ENCODE measurements at places on chromosomes 7 and 10.
A peak's percentile ranks its signal among the peaks of the same experiment; 100 is the strongest.

GRCh38 chr7:7323352-7323751 is 141.0 kb downstream of the C1GALT1 start:
- no peak for DNase-seq

GRCh38 chr7:8831376-8831775 is 398.0 kb downstream of the NXPH1 start:
- no peak for DNase-seq

- DNase-seq, result no peak
Observed at GRCh38 chr10:16310440-16310839, 126.4 kb upstream of the PTER start.

GRCh38 chr10:98423691-98424120 is 8.7 kb upstream of the PYROXD2 start:
- DNase-seq, result no peak

- DNase-seq, result peak; percentile 66
Observed at GRCh38 chr10:16520900-16521299, 779 bp downstream of the C1QL3 start.

GRCh38 chr10:83289373-83289772 is 849.9 kb upstream of the GHITM start:
- DNase-seq, result no peak

DNA sequence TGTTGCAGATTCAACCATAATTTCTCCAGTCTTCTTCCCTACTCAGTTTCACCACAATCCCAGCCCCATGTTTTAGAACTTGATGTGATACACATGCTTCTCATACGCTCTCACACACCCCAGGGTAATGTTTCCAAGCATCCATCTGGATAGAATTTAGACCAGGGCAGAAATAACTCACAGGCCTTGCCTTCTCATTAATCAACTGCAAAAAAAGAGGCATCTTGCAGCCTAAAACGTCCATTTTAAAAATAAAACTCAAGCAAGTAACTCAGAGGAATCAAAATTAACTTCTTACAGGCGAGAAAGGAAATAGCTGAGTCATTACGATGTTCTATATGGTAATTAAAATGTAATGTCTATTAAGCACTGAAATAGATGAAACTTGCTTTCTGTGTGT is 127.2 kb upstream of the RSU1 start:
- DNase-seq, result no peak

- DNase-seq, result no peak
Observed at GRCh38 chr10:113522460-113522859, 30.4 kb upstream of the HABP2 start.

DNA sequence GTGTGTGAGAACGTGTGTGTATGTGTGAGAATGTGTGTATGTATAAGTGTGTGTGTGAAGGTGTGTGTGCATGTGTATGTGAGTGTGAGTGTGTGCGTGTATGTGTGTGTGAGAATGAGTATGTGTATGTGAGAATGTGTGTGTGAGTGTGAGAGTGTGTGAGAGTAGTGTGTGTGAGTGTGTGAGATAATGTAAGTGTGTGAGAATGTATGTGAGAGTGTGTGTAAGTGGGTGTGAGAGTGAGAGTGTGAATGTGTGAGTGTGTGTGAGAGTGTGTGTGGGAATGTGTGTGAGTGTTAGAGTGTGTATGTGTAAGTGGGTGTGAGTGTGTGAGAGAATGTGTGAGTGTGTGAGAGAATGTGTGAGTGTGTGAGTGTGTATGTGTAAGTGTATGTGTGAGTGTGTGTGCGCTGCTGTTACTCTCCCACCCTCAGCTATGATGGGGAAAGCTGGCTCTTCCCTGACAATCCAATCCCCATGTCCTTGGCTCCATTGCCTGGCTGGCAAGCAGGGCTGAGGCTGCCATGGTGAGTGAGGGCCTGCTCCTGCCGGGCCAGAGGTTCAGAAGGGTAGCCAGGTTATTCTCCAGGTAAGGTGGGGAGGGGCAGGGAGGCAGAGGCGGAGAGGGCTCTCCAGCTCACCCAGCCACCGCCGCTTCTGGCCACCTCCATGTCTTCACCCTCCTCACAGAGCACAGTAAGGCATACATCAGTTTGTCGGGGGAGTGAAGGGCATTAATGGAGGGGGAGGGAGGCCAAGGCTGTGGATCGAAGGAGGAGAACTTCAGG is 72.6 kb upstream of the PCBD1 start:
- DNase-seq, result no peak

GRCh38 chr10:90111671-90112070 is 410.3 kb downstream of the KIF20B start:
- no peak for DNase-seq

GRCh38 chr7:100400041-100400440 is 26.8 kb downstream of the PILRA start:
- no peak for DNase-seq

- no peak for DNase-seq
Observed at GRCh38 chr10:86681047-86681446, 12.7 kb downstream of the LDB3 start.

GRCh38 chr7:112573302-112574039 is 92.7 kb downstream of the LSMEM1 start:
- no peak for DNase-seq

- no peak for DNase-seq
Observed at GRCh38 chr10:63042256-63042655, 90.9 kb upstream of the NRBF2 start.

DNA sequence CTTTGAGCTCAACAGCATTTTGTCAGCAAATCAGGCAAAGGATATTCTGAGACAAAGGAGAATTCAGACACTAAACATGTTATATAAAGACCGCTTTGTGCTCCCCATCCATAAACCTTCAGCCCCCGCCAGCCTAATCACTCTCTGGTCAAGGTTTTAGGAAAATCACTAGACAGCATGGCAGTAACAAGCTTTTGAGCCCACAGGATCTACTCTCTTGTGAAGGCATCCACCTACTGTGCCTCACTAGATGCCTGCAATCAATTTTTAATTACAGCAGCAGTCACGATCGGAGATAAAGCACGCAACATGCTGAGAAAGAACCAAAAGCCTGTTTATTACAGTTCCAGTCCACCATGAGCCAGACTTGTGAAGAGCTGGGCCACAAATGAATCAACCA is 19.1 kb downstream of the PDE1C start:
- DNase-seq, result no peak

GRCh38 chr10:11538834-11539190 is 72.6 kb downstream of the USP6NL start:
- DNase-seq, result no peak

DNA sequence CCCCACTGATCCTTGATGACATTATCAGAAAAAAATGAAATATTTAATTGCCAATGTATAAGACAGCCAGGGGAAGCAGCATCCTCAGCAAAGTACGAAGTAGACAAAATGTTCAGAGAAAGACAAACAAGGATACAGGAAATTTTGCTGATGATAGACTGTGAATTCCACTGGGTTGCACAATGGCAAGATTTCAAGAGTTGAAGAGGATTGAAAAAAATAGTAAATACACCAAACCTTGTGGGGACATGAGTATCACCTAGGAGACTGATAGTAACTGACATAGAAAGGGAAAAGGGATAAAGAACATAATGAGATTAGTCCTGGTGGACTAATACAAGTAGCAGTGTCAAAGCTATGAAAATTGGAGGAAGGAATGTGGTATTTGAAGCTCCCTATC is 16.5 kb downstream of the CNOT4 start:
- no peak for DNase-seq

DNA sequence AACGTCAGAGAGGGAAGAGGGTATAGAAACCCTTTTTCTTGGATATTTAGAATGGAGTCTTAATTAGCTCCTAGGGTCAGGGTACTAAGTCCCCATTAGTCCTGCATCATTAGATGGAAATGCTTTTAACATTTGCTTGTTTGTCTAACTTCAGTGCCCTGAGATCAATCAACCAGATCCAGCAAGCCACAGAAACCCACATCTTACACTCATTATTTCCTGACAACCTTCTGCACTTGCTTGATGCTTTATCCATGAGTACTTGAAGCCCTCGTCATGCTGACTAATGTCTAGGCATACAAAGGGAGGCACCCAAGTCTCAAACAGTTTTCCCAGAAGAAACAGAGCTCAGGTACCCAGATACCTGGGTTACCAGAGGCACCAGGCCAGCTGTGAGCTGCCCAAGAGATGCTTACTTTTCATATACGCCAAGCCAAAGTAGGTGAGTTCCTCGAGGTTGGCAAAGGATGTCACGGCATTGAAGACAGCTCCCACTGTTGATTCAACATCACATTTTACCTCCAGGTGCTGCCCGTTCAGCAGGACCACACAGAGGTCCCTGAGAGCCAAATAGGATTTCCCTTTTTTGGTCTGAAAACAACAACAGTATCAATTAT is 42.7 kb downstream of the FRMPD2 start:
- DNase-seq, result no peak

DNA sequence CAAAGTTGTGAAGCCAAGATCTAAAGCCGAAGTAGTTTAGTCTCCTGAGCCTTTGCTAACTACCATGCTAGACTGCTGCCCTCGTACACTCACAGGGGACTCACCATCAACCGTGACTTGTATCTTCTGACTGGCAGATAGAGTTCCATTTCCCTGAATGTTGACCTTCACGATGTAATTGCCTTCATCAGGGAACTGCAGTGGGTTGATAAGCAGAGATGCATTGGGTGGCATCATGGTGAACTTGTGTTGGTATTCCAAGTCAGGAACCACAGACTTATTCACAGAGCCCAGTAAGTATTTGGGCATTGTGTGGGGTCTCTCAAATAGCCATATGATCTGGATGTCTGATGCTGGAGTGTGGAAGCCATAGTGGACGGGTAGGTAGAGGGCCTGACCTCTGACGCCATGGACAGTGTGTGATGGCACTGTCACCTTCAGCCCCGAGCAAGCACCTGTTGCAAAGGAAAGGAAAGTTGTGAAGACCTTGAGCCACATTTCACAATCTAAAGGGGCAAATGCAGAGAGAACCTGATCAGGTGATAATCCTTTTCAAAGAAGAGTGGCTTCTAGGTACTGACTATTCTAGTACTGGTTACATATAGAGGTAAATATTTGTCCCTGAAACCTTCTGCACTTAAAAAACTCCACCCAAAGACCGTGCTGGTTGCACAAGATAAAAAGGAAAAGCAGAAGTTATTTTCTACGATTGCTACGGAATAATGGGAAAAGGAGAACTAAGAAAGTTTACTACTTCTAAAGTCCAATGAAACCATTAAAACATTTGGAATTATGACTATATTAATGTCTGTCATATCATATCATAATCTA is 7.1 kb downstream of the HEPACAM2 start:
- no peak for DNase-seq

DNA sequence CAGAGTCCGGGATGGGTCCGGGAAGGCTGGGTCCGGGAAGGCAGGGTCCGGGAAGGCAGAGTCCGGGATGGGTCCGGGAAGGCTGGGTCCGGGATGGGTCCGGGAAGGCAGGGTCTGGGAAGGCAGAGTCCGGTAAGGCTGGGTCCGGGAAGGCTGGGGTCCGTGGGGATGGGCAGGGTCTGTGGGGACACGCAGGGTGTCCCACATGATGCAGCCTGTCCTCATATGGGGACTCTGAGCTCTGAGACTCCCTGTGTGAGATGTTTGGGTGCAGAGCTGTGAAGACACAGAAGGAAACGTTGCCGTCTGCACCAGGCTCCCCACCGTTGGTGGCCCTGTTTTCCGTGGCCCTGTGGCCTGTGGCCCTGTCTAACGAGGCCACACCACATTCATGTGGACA is 45.7 kb upstream of the ADGRA1 start:
- no peak for DNase-seq

GRCh38 chr7:43658718-43659548 is 70.4 kb downstream of the COA1 start:
- DNase-seq, result peak; percentile 60

- DNase-seq, result peak; percentile 77
Observed at GRCh38 chr7:29243910-29244655, 49.5 kb downstream of the CHN2 start.

- DNase-seq, result no peak
Observed at GRCh38 chr10:74433993-74434392, 283.0 kb downstream of the ADK start.

GRCh38 chr7:46286356-46286755 is 365.3 kb upstream of the IGFBP3 start:
- DNase-seq, result no peak

GRCh38 chr7:5357951-5358350 is 65.7 kb downstream of the TNRC18 start:
- no peak for DNase-seq

GRCh38 chr10:47137311-47137851 is 162.6 kb upstream of the GDF10 start:
- DNase-seq, result no peak

DNA sequence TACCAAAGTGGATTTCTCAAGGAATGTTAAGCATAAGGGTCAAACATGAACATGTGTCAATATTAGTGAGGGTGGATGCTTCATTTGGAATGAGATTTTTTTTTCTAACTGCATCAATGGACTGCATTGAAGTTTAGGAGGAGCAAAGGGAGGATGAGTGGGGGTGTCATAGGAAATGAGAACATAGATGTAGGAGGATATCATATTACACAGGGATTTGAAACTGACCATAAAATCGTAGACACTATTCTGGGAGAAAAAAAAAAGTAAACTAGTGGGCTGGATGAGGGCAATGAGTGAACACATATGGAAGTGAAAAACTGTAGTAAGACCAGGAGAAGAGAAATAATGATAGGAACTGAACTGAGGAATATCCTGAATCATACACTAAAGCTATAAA is 109.4 kb downstream of the SEMA3A start:
- DNase-seq, result no peak

- DNase-seq, result no peak
Observed at GRCh38 chr10:27838361-27838760, 92.7 kb upstream of the MKX start.

GRCh38 chr7:106986450-106986977 is 58.0 kb upstream of the PRKAR2B start:
- DNase-seq, result no peak

- DNase-seq, result peak; percentile 3
Observed at GRCh38 chr10:124329362-124329761, 89.4 kb downstream of the OAT start.

- DNase-seq, result no peak
Observed at GRCh38 chr10:33115738-33116719, 158.0 kb upstream of the ITGB1 start.

GRCh38 chr10:73253225-73253555 is 746 bp upstream of the MRPS16 start:
- no peak for DNase-seq

DNA sequence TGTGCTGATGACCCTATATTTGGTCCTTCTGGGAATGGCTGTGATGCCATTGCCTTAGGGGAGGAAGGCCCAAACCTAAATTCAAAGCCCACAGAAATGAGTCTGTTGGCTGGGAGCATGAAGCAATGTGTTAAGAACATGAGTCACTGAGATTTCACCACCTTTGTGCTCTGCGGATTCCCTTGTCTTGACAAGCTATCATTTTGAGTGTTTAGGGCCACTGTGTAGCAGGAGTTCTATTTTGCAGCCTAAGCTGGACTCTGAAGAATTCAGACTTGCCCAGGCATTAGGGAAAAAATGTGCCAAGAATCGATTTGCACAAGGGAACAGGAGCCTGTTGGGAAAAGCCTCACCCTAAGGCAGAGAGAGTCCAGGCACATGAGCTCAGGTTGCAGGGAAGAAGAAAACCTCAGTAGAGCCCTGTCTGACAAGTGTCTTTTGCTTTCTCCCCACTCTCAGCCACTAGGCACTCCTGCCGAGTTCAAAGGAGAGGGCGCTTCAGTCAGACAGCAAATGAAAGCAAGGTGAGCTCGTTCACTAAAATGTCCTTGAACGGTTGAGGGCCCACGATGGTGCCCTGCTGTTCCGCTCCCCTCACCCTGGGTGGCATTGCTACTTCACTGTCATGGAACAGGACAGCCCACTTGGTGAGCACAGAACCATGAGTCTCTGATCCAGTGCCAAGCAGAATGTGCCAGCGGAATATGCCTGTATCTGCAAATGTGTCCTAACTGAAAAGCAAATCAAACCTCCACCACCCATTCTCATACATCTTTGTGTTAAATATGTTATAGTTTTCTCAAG is 93.6 kb downstream of the PRLHR start:
- DNase-seq, result no peak

- no peak for DNase-seq
Observed at GRCh38 chr7:78490524-78490923, 692.0 kb downstream of the PHTF2 start.

All from stimulated activated CD8-positive, alpha-beta memory T cell treated with anti-CD3 and anti-CD28 coated beads, Interleukin-4, amount 100 ng/mL, for 48 hours (primary cell).